GM23248 (cell line): ENCODE measurements at places on chromosomes 2 and 18. TPM values are rescaled to one million over a fixed set of nuclear protein-coding genes. Genes with fewer than 3 reads are reported as not detected.
A peak's percentile ranks its signal among the peaks of the same experiment; 100 is the strongest.

DNA sequence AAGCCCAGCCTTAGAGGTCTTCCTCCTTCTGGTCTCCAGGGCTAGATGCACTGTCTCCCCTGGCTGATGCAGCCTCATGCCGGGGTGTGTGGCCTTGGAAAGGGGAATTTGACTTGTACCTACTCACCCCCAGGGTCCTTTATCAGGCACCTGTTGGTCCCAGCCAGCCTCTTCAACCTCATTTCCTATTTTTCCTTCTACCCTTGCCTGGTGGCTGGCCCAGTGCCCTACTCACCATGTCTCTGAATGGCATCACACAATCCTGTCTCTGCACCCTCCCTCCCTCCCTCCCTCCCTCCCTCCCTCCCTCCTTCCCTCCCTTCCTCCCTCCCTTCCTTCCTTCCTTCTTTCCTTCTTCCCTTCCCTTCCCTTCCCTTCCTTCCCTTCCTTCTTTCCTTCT lies 17.1 kb upstream of the ST3GAL5 start:
- no peak for DNase-seq

GRCh38 chr2:159553727-159554126 lies 62.6 kb downstream of the BAZ2B start:
- no peak for DNase-seq

- DNase-seq: peak; percentile 19
Measured at GRCh38 chr2:234635284-234635683, 138.4 kb upstream of the ARL4C start.

DNA sequence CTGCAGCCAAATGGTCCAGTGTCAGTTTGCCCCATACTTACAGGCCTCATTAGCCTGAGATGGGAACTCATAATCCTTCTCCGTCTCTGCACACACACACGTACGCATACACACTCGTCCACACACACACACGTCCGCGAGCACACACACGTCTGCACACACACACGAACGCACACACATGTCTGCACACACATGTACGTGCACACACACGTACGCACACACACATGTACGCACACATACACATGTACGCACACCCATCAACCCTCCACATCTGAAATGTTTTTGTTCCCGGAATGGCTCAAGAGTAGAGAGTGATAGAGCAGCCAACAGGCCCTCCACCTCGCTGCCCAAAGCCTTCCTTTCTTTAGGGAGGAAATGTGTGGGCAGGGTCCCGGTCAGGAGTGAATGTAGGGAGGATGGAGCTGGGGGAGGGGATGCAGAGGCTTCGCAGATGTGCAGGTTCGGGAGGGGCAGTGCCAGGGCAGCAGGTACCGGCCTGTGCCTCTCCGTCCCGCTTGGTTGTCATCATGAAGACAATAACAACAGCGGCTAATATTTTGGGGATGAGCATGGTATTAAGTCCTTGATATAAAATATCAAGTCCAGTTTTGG lies 52.7 kb downstream of the PTGR3 start:
- no peak for DNase-seq

DNA sequence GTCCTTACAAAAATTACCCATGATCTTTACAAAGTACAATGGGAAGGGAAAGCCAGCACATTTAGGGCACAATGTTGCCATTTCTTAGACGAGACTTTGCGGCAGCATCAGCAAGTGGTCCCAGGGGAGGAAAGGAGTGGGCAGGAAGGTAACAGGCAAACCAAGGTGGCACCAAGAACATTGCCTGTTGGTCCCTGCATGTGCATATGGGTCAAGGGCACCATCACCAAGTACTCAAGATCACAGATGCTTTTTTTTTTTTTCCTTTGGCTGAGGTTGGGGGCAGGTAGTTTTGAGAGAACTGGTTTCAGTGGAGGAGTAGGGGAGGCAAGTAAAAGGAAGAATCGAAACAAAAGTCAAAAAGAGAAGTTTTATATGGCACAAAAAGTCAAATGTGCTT lies 752 bp upstream of the CYTIP start:
- no peak for DNase-seq

- peak; percentile 88 for DNase-seq
Measured at GRCh38 chr2:134260713-134261112, 6.8 kb downstream of the MGAT5 start.

ALPI gene
- total RNA-seq: not detected in 2 replicates

KIAA2012 gene
- total RNA-seq: not detected in 2 replicates

CD8A gene
- 0.86 TPM in 1 of 2 replicates, not detected in the other for total RNA-seq

GRCh38 chr18:4587204-4587603 lies 132.1 kb upstream of the DLGAP1 start:
- DNase-seq: no peak

DNA sequence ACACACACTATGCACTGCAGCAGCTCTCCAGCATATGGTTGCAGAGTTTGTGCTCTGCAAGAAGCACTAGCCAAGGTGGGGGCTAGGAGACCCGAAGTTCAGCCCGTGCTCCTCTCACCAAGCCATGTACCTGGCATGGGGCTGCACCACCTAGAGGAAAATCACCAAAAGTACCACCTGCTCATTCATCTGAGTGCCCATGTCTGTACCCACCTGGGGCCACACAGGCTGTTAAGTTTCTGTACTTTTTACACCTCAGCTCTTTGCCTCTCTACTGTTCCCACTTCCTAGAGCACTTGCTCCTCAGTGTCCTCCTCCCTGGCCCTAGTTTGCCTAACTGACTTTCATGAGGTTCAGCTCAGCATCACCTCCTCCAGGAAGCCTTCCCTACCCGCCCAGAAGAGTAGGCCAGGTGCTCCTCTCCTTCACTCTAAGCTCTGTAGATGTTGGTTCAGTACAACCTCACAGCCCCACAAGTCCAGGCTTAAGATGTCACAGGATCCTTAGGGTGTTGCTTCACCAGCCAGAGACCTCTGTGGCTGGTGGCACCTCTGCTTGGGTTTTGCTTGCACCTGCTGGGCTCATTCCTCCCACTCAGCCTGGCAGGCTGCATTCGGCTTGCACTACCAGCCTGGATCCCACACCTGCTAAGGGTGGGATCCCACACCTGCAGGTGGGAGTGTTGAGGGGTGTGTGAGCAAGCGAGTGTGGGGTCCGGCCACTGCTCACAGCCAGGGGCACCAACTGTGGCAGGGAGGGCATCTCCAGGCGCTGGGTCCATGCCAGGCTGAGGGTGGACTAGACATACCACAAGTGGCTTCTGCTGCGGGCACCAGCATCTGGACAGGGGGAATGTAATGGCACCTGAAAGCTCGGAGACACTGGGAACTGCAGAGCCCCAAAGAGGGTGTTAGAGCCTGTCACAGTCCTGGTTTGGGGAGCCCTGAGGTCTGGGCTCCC lies 10.2 kb upstream of the TFCP2L1 start:
- DNase-seq: no peak

- no peak for DNase-seq
Measured at GRCh38 chr2:147385600-147385999, 459.2 kb upstream of the ACVR2A start.

- DNase-seq: no peak
Measured at GRCh38 chr2:202479610-202480009, 103.5 kb downstream of the BMPR2 start.

GRCh38 chr18:58363767-58364540 lies 264.9 kb downstream of the ALPK2 start:
- DNase-seq: peak; percentile 86

- peak; percentile 21 for DNase-seq
Measured at GRCh38 chr2:113069676-113070605, 2.2 kb downstream of the IL1F10 start.

GRCh38 chr2:216151313-216152025 lies 42.3 kb downstream of the XRCC5 start:
- peak; percentile 44 for DNase-seq
